H4 (cell line): ENCODE measurements at places on chromosomes 1 and 21.

GRCh38 chr1:234176000-234176399 is 197.3 kb upstream of the COA6 start:
- DNase-seq, result no peak

GRCh38 chr1:156812293-156812990 is 4.2 kb downstream of the SH2D2A start:
- no peak for DNase-seq

DNA sequence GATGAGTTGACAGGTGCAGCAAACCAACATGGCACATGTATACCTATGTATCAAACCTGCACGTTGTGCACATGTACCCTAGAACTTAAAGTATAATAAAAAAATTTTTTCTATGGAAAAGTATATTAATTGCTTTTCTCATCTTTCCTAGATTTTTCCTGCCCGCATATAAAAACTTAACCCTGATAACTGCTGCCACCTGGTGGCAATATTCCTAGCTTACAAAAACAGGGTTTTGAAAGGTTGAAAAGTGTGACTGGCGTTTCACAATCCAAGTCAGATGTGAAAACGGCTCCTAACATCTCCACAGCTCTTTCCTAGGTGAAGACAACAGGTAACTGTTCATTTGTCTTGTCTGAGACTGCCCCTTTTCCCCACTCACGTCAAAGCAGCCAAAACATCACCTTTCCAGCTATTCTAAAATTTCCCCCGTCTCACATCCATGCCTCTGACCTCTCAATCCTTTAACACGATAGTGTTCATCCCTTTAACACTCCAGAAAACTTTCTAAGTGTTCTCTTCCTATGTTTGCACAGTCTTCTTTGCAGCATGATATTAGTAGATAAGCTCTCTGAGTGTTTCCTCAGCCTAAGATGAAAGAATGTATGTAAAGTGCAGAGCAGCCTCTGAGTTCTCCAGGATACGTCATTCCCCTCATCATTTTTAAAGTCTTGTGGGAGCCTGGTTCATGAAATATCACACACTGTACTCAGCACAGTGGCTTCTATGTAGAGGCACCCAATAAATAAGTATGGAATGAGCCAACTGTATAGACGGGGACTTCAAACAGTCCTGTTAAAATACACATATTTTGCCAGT is 27.5 kb downstream of the OVGP1 start:
- DNase-seq, result no peak

DNA sequence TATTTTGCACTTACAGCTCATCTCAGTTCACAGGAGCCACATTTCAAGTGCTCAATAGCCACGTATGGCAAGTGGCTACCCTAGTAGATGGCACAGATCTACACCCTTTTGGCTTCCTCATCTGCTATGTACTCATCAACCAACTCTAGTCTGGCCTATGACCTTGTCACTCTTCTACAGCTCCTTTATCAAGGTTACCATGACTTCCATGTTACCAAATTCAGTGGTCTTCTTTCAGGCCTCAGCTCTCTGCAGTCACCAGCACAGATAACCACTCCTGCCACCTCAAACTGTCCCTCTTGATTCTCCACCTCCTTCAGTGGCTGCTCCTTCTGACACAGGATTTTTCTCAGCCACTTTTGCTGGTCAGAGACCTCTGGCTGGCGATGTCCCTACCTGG is 11.7 kb upstream of the USP48 start:
- no peak for DNase-seq

DNA sequence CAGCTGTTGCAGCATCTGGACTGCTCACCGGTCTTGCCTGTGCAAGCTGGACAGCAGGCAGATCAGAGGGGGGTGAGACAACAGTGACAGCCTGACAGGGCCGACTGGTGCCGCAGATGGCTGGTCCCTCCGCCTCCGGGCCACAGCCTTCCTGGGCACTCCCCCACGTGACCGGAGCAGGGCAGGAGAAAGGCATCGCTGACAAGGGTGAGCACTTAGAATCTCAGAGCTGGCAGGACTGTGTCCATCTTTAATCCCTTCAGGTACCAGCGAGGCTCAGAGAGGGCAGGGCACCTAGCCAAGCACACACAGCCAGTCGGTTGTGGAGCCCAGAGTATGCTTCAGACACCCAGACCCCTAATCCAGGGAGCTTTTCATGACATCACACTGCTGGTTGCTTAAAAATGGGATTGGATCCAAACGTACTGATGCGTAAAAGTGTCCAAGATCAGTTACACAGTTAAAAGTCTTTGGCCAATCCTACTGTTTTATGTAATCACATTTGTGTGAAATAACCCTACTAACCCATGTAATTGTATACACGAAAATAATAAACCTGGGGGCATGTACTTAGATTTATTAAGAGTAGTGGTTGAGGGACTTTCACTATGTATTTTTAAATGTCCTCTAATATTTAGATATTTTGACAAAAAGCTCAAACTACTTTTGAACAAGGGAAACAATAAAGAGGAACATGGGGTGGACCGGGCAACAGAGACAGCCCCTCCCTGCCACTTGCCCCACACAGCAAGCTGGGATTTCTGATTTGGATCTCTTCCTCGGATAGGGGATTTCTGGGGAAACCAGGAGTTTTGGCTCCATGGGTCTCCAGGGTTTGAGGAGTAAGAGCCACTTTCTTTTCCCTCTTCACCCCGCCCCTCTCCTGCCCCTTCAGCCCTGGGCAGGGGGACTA is 758 bp upstream of the CNTN2 start:
- DNase-seq, result no peak
